ENCODE measurements at places on chromosomes 13 and 19. TPM values are rescaled to one million over a fixed set of nuclear protein-coding genes. Genes with fewer than 3 reads are reported as not detected.

GRCh38 chr19:53909471-53910169 is 542 bp downstream of the CACNG7 start:
- no peak for ATAC-seq

- no peak for ATAC-seq
Observed at GRCh38 chr19:10593820-10594637, 6.9 kb upstream of the AP1M2 start.

DNA sequence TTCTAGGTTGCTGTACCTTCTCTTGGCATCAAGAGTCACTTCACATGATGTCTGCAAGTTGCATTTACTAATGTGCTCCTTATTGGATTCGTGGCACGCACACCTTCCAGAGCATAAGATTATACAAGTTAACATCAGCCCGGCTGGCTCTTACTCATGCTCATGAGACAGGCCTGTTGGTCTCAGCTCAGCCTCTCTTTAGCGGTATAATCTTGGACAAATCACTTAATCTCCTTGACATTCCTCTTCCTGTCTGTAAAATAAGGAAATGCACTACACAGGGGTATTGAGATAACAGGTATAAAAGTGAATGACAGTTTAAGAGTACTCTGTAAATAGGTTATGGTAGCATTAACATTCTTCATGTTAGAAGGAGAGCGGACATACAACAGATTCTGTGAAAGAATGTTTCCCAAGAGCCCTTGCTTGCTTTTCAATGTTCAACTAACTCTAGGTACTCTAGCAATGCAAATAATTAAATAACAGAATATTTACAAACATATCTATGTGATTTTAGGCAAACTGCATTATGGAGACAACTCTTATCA is 181.1 kb downstream of the FGF14 start:
- no peak for ATAC-seq

GRCh38 chr13:112998521-112999280 is 29.7 kb downstream of the MCF2L start:
- ATAC-seq = no peak

GRCh38 chr13:26992951-26993719 is 178.5 kb downstream of the USP12 start:
- no peak for ATAC-seq

DNA sequence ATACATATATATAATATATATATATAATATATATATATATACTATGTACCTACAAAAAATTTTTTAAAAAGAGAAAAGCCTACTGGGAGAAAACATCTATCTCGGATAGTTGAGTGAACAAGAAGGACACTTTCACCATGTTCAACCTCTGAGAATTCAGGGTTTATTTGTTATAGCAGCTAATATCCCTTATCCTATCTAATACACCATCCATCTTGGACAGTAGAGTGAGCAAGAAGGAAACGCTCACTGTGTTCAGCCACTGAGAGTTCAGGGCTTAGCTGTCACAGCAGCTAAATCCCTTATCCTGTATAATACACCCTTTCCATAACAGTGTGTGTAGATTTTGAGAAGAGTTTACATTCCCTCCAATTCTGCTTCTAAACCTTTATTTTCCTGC is 38.1 kb upstream of the CACNA1A start:
- no peak for ATAC-seq

DNA sequence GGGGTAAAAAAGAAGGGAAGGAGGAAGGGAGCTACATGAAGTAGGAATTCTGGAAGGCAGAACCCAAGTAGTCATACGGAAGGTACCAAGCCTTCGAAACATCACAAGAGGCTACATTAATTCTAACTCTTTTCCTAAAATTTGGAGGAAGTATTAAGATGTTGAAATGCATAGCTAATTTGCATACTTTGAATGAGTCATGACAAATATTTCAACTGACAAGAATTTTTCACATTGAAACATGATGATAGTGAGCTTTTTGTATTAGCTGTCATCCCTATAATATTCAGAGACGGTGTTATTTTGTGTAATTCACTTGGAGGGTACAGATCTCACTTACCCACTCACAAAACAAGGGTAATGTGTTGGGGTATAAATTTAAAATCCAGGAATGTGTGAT is 9.1 kb upstream of the ACOD1 start:
- no peak for ATAC-seq

GRCh38 chr13:30300596-30300995 is 6.8 kb downstream of the KATNAL1 start:
- no peak for ATAC-seq

GRCh38 chr13:34034411-34034810 is 216.5 kb downstream of the RFC3 start:
- no peak for ATAC-seq

- ATAC-seq = no peak
Observed at GRCh38 chr19:13022111-13022858, 27.0 kb downstream of the NFIX start.

DNA sequence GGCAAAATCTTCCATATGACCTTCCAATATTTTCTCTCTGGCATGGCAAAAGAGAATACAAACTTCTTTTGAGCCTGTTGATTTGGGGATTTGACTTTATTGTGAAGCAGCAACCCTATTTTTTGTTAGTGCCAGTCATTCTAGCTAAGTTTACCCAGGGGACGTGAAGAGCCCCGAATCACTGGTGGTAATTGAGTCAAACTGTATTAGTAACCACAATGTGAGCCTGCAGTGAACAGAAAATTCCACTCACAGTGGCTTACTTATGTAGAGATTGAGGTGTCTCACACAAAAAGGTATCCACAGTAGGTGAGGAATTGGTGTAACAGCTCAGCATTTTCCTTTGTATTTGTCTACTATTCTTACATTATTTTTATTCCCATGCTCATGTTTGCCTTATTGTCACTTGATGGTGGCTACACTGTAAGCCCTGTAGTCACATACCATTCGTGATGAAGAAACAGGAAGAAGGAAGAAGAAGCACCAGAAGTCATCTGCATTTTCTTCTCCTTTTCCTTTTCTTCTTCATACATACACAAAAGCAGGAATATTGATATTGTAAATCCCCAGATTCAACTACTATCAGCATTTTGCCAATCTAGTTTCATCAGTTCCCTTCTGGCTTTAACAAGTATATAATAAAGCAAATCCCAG is 33.3 kb upstream of the MYCBP2 start:
- peak; percentile 63 for ATAC-seq

GRCh38 chr19:17411801-17412200 is 6.4 kb upstream of the BST2 start:
- ATAC-seq = no peak

GRCh38 chr19:47406711-47407416 is 12.5 kb downstream of the MEIS3 start:
- ATAC-seq = no peak

Gene SGCG
- not detected for total RNA-seq

Gene ICAM1
- total RNA-seq = 88.5 TPM

Gene LSR
- 38.0 TPM for total RNA-seq

Gene ZNF835
- 2.5 TPM for total RNA-seq

Gene CNN1
- total RNA-seq = not detected

Gene NANOS3
- total RNA-seq = 1.2 TPM

Gene BEST2
- not detected for total RNA-seq

Gene IRGC
- total RNA-seq = not detected
